SK-MEL-5 (cell line): ENCODE measurements at places on chromosomes 13 and 19.

DNA sequence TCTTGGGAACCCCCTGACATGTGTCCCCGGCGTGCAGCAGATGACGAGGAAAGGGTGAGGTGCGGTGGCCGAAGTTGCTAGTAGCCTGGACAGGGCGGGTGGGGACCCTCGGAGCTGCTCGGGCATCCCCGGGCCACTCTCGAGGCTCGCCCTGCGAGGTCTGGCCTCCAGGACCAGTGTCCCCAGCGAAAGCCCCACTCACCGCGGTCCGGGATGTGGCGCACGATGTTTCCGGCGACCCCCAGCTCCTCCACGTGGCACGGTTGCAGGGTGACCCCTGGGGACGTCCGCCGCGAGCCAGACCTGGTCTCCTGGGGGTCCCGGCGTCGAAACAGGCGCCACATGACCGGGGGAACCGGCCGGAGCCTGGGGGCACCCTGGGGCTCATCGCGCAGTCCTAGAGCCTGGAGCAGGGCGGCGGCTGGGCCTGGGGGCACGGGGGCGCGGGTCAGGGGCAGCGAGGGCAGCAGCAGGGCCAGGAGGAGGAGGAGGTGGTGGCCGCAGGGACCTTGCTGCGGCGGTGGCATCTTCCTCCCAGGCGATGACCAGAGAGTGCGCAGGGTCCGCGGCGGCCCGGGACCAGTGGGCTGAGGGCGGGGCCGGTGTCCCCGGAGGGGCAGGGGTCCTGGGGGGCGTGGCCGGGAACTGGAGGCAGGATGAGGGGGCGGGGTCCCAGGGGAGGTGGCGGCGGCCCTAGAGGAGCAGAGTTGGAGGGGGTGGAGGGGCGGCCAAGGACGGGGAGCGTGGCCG is 26.0 kb downstream of the CERS1 start:
- no peak for DNase-seq

- DNase-seq, result no peak
Measured at GRCh38 chr13:34300559-34300958, 482.6 kb downstream of the RFC3 start.

GRCh38 chr19:3270902-3271301 is 46.4 kb downstream of the CELF5 start:
- DNase-seq, result peak; percentile 45

DNA sequence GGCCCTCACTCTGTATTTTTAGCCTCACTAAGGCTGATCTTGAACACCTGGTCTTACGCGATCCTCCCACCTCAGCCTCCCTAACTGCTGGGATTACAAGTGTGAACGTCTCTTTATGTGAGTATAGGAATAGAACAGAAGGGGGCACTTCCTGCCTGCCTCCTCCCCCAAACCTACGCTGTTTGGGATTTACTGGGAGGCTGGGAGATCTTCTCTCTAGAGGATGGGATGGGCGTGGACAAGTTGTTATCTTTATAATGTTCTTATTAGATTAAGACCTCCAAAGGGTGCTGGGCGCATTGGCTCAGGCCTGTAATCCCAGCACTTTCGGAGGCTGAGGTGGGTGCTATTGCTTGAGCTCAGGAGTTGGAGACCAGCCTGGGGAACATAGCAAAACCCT is 2.9 kb upstream of the CSNK1G2 start:
- no peak for DNase-seq

DNA sequence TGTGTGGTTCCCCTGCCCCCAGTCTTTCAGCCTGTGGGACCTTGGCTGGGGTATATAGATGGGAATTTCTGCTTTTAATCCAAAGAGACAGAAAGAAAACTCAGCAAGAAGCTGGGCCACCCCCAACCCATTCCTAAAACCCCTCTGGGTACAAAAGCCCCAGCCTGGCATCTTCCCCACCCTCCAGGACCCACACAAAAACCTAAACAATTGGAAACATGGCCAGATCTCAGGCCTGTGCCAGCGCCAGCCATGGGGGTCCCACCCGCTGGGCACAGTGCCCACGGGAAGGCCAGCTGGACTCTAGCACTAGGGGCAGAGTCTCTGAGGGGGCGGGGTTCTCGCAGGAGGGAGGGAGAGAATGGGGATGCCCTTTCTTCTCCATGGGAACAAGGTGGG is 8.6 kb downstream of the LYL1 start:
- DNase-seq, result no peak

- no peak for DNase-seq
Measured at GRCh38 chr19:4543842-4544647, 4.2 kb upstream of the LRG1 start.

DNA sequence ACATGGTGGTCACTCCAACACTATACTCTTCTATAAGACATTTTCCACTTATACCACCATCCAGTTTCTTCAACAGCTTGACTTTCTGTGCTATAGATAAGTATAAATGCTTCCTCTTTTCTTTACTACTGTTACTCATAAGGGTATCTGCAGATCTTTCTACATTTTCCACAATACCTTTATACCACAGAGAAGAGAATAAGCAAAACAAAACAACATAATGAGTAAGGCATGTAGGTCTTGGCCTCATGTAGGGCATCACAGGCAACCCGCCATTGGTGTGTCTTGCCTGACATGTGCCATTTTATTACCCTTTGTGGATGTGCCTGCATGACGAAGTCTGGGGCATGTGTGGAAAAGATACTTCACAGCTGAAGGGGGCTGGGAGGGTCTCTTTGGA is 265.3 kb upstream of the STARD13 start:
- no peak for DNase-seq

- peak; percentile 37 for DNase-seq
Measured at GRCh38 chr19:38441657-38442348, 8.3 kb downstream of the RYR1 start.

- no peak for DNase-seq
Measured at GRCh38 chr13:113307491-113307890, 10.5 kb downstream of the LAMP1 start.

DNA sequence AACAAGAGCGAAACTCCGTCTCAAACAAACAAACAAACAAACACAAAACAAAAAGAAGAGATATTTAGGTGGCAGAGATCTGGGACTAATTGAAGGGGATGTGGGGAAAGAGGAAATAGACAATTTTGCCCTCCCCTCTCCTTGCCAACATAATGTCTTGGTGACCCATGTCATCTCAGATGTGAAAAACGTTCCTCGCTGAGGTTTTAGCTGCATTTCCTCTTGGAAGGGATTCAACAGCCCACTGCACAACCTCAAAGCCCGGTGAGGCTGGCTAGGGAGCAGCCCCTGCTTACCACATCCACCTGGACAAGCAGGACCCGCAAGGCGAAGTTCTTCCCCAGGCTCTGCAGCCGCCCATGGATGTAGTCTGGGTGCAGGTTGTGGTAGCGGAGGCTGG is 4.9 kb downstream of the ERCC1 start:
- no peak for DNase-seq

GRCh38 chr13:98199480-98199879 is 22.4 kb upstream of the RNF113B start:
- DNase-seq, result no peak

GRCh38 chr13:71827241-71827640 is 39.8 kb downstream of the DACH1 start:
- no peak for DNase-seq

GRCh38 chr13:31965361-31966066 is 66.1 kb upstream of the FRY start:
- no peak for DNase-seq

- no peak for DNase-seq
Measured at GRCh38 chr13:51564671-51565070, 19.6 kb upstream of the WDFY2 start.

DNA sequence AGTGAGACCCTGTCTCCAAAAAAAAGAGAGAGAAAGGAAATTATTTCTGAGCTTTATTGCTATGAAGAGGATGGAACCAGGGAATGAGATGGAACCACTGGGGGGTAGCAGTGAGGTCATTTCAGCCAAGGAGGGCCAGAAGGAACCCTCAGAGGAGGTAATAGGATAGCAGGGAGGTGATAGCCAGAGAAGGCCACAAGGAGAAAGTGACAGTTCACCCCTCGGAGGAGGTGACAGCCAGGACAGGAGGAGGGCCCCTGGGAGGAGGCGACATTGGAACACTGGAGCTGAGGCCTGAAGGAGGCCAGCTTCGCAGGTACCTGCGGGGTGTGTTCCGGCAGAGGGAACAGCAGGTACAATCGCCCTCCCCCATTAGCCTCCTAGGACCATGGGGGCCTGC is 675 bp upstream of the PGPEP1 start:
- DNase-seq, result peak; percentile 38

DNA sequence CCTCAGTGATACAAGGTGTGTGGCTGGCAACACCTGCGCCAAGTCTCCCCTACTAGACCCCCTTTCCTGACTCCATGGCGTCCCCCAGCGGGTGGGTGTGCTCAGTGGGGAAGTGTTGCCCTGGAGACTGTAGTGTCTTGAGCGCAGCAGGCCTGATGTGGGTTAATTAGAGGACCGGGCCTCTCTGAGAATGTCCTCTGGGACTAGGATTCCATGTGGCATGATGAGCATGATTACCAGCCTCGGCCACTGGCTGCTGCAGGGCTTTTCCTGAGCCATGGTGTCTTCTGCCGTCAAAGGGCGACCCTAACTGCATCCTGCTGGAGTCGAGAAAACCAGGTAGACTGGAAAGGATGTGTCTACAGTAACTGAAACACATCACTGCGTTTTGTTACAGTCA is 28.1 kb downstream of the MICOS13 start:
- DNase-seq, result no peak

DNA sequence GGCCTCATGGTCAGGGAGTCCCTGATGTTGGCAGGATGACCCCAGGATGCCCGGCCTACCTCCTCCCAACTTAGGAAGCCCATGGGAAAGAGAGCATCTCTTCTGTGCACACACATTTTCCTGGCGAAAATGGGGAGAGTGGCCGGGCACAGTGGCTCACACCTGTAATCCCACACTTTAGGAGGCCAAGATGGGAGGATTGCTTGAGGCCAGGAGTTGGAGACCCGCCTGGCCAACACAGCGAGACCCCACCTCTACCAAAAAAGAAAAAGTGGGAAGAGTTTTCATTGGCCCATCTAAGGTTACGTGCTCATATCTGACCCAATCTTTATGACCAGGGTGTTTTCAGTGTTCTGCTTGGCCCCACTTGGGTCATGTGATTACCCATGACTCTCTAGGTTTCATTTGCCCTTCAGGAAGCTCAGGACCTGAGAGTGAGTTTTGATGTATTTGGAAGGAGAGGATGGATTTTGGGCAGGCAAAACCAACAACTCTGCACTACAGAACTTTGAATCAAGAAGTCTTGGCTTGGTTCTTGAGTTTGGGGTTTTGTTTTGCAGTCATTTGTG is 33.6 kb upstream of the SHKBP1 start:
- DNase-seq, result no peak

DNA sequence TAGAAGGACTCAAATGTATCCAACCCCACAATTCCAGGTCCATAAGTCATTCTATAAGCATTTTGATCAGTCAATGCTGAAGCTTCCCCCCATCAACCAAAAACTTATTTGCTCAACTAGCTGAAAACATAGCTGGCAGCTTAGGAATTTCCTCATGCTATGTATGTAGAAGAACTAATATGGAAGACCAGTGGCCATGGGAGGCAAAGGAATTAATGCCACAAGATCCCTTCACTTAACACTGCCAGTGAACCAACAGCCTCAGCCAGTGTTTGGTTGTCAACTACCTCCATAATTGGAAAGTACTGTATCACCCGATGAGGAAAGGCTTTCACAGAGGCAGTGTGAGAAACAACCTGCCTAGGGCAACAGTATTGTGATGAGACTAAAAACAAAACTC is 105.4 kb downstream of the ZNF429 start:
- no peak for DNase-seq

GRCh38 chr19:53977429-53977990 is 13.9 kb upstream of the CACNG6 start:
- peak; percentile 85 for DNase-seq

GRCh38 chr13:44815623-44816022 is 173.6 kb downstream of the NUFIP1 start:
- peak; percentile 34 for DNase-seq

DNA sequence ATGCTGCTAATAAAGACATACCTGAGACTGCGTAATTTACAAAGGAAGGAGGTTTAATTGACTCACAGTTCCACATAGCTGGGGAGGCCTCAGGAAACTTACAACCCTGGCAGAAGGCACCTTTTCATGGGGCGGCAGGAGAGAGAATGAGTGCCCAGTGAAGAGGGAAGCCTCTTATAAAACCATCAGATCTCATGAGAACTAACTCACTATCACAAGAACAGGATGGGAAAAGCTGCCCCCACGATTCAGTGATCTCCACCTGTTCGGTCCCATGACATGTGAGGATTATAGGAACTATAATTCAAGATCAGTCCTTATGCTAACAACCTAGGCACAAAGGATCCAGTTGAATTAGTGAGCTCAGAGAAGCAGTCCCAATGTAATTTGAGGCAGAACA is 59.4 kb downstream of the GPC6 start:
- no peak for DNase-seq

GRCh38 chr19:46722004-46722380 is 5.1 kb upstream of the PRKD2 start:
- no peak for DNase-seq

DNA sequence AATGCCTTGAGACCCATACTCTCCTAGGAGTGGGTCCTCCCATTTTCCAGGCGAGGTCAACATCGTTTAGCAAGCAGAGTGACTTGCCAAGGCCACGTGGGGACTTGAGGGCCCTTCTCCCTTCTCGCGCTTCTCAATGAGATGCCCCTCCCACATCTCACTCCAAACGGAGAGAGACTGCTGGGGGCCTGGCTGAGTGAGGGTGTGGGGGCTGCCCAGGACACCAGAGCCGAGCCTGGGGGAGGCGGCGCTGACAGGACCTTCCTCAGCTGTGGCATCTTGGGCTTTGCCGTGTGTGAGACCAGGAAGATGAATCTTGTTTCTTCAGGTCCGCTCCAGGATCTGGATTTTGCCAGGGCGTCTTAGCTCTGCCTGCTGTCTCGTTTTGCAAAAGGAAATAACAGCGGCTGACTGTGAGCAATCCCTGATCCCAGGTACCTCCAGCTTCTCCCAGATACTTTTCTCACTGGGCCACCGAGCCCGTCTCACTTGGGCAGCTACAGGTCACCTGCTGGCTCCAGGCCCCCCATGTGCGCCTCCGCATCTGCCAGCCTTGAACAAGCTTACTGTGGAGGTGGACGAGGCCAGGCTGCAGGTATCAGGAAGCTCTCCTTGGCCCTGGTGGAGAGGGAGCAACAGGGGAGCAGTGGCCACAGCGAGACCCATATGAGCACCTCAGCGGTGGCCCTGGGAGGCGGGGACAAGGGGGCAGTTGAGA is 6.0 kb downstream of the COX6B2 start:
- DNase-seq, result no peak

DNA sequence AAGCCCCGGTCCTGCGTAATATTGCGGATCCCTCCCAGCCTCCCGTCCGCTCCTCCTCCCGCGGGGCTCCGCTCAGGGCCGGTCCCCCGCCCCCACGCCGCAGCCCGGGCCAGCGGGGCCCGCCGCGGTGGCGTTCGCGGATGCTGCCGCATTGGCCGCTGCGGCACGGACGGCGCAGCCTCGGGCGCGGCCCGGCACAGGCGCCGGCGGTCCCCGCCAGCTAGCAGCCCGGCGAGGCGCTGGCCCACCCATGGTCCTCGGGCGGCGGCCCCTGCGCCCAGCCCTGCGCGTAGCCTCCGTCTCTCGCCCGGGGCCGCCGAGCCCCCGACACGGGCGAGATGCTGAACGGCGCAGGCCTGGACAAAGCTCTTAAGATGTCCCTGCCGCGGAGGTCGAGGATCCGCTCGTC is at the start of gene ATP8A2:
ATP8A2 (plus strand) TSS at position 100 of the 409 bp plus-strand sequence; CDS start at position 339, 239 bp downstream.
- no peak for DNase-seq
